ENCODE measurements at places on chromosomes 13 and 19.

- no peak for DNase-seq
Measured at GRCh38 chr19:7292950-7293761, 1.1 kb downstream of the INSR start.

DNA sequence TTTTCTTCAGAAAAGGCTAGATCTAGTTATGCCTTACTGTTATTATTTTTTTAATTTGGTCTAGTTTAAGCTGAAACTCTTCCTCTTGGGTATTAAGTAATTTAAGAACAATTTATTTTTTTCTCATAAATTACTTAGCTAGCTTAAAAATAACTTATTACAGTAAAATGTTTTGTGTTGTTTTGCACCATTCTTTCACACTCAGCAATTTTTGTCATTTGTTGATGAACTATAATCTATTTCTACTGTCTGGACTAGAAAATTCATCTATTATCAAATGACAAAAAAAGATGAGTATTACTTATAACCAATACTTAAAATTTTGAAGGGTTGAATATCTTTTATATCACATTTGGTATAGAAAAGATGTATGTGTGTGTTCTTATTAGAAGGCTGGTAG lies 1.6 kb upstream of the LPAR6 start:
- DNase-seq = no peak

DNA sequence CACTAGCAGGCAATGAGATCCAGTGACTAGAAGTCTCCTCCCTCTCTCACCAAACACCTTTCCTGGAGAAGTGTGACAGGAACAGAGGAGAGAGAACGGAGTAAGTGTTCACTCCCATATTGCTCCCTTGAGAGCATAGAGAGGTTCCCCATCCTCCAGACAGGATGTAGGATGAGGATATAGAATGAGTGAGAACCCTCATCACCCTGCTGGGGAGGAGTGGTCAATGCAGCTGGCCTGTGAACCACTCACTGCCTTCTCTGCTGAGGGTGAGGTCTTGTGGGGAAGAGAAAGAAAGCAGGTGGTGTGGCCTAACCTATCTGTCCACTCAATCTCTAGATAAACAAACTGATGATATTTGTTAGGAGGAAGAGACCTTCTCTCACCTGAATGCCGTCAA lies 386.6 kb downstream of the PCDH20 start:
- peak; percentile 4 for DNase-seq

DNA sequence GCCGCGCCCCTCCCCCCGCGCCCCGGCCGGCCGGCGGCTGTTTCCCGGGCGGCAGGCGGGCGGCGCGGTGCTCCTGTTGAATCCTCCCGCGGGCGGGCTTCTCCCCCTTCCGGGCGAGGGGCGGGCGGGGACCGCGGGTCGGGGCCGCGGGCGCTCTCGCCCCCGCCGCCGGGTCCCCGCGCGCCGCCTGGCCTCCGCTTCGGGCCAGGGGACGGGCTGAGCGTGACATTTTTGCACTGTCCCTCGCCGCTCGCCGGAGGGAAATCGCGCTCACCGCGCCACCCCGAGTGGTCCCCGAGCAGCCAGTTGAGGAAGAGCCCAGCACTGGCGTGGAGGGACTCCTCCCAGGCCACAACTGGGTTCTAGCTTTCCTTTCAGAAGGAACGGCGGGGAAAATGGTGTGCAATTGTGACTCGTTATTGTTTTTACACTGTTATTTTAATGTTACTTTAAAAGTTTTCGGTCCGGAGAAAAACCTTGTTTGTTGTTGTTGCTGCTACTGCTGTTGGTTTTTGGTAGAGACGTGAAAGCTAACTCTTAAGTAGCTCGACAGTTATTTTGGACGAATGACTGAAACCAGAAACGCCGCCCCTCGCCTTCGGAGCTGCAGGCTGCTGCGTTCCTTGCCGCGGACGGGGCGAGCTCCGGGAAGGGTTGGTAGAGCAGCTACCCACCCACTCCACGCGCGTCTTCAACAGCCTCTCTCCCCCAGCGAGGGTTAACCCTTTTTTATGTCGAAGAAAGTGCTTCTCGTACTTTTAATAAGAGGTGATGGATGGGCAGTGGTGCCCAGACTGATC lies 959 bp downstream of the PDS5B start:
- DNase-seq = peak; percentile 78

DNA sequence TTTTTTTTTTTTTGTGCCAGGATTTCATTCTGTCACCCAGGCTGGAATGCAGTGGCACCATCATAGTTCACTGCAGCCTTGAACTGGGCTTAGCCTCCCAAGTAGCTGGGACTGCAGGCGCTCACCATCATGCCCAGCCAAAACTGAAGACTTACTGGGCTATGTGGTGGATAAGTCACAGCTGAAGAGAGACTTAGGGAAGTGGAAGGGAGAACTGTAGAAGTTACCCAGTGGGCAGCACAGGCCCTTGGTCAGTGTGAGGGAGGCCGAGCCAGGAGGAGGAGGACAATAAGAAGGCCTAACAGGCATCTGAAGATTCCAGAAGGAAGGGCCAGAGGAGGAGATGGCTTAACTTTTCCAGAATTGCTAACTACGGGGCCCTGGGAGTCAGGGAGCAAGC lies 4.0 kb upstream of the PSPN start:
- DNase-seq = no peak

- no peak for DNase-seq
Measured at GRCh38 chr13:53545340-53545941, 516.8 kb downstream of the OLFM4 start.

DNA sequence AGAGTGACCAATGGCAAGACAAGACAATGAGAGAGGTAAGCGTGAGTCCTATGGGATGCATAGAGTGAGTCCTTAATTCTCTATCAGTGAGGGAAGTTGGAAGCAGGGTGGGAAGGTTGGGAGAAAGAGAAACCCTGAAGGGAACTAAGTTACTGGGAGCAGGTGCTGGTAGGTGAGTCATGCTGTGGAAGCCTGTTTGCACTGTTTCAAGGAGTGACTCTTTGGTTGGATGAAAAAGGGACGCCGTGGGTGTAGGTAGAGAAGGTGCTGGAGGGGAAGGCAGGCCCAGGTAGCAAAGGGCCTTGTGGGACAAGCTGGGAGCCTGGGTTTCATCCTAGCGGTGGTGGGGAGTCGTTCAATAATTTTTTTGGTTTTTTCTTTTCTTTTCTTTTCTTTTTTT lies 21.9 kb downstream of the IGFL1 start:
- DNase-seq = no peak

DNA sequence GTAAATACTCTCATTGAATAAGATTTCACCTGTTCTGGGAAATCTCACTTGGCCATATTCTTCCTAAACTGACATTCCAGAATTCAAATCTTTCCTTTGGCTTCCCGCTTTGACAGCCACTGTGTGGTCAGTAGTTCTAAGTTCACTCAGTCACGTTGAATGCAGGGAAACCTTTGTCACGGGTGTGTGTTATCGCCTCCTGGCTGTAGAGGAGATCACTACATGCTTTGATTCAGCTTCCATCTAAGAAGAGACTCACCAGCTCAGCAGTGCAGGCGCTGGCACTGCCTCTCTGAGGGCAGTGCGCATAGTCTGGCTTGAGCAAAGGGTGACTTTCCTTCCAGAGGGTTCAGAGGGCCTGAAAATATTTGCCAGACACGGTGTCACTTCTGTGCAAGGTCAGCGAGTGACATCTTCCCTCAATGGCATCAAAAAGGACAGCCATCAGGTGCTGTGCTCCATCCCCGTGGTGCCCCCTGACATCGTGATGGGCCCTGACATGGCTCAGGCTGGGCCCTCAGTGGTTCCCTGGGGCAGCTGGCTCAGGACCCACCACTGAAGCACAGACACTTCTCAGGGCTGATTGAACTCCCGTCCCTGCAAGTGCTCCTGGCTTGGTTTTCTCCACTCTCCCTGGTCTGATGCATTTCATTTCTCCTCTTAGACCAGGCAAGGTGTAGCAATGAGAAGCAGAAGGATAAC lies 635.4 kb upstream of the ARGLU1 start:
- peak; percentile 19 for DNase-seq

DNA sequence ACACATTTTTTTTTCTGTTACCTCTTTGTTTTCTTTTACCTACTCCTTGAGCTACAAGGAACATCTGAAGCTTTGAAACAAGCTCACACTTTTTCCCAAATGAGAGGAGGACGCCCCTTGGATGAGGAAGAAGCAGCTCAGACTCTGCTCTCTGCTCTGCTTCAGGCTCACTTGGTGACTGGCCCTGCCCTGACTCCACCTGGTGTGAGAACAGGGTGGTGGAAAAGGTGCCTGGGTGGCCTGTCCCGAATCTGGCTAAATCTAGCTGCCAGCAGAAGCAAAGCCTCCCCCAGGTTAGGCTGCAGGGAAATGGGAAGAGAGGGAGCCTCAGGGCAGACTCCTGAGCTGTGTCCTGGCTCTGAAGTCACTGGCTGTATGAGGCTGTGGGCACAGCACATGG lies 68.0 kb upstream of the CEACAM8 start:
- DNase-seq = no peak

- no peak for DNase-seq
Measured at GRCh38 chr13:61770681-61771080, 355.0 kb upstream of the PCDH20 start.

- no peak for DNase-seq
Measured at GRCh38 chr19:8311461-8312260, 3.5 kb upstream of the CD320 start.

GRCh38 chr13:22073718-22074117 lies 402.8 kb downstream of the FGF9 start:
- no peak for DNase-seq

GRCh38 chr19:17772172-17772571 lies 20.9 kb downstream of the FCHO1 start:
- DNase-seq = no peak

GRCh38 chr19:7858109-7858770 lies 15.9 kb downstream of the PRR36 start:
- no peak for DNase-seq

- no peak for DNase-seq
Measured at GRCh38 chr13:39840201-39840600, 184.7 kb downstream of the COG6 start.

DNA sequence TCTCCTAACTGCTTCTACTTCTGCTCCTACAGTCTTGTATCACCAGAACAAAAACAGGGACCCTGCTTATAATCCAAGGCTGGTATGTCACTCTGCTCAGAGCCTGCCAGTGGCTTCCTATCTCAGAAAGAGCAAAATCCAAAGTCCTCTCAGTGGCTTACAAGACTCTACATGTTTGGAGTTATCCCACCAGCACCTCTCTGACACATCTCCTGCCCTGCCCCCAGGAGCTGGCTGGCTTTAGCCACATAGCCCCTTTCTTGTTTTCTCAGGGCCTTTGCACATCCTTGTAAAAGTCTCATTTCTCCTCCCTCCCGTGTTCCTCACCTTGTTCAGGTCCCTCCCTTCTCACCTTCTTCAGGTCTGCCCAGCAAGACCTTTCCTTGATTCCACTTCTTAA lies 2.2 kb upstream of the KCTD12 start:
- DNase-seq = no peak

DNA sequence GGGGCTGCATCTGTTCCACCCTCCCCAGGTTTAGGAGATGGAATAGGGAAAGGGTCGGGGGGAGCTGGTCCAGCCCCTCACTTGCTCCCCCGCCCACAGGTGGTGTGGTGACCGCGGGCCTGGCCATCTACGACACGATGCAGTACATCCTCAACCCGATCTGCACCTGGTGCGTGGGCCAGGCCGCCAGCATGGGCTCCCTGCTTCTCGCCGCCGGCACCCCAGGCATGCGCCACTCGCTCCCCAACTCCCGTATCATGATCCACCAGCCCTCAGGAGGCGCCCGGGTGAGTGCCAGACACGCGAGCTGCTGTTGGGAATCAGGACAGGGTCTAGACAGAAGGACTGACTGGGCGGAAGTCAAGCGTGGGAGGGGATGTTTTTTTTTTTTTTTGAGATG lies 3.0 kb downstream of the CLPP start:
- no peak for DNase-seq

Measured in NCI-H146 (cell line).